Lower leg skin (tissue), 4 donors: ENCODE measurements at places on chromosomes 4 and X. TPM values are rescaled to one million over a fixed set of nuclear protein-coding genes. Genes with fewer than 3 reads are reported as not detected.

The PLAC8 gene
- 0.88 TPM for total RNA-seq

- DNase-seq, result no peak
Measured at GRCh38 chrX:8848441-8848840, 47.3 kb upstream of the FAM9A start.

GRCh38 chr4:177961761-177962380 lies 519.6 kb upstream of the AGA start:
- no peak for DNase-seq

- no peak for DNase-seq
Measured at GRCh38 chrX:14026121-14026520, 3.6 kb downstream of the GEMIN8 start.

- DNase-seq, result no peak
Measured at GRCh38 chr4:40514497-40514951, 115.1 kb downstream of the RBM47 start.
